ENCODE measurements at places on chromosomes 4 and X.

- DNase-seq, result no peak
Measured at GRCh38 chr4:75004755-75005668, 72.1 kb downstream of the PARM1 start.

DNA sequence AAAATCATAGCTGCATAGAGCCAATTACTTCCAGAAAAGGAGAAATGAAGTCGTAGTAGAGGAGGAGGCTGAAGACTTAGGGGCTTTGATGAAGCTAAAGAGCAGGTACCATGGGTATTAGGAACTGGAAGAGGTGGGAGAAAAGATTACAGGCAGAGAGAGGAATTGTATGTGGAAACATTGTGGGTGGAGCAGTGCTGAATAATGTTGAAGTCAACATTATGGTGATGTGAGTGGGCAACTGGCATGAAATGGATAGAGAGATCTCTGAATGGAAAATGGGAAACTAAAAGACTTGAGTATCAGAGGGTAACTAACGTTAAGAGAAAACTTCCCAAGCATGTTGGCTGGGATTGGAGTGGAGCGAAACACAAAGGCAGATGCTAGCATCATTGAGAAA lies 92.5 kb downstream of the AREG start:
- no peak for DNase-seq

GRCh38 chr4:184818216-184818564 lies 7.6 kb downstream of the ACSL1 start:
- DNase-seq, result no peak

GRCh38 chr4:103123114-103123513 lies 23.5 kb upstream of the BDH2 start:
- no peak for DNase-seq

GRCh38 chr4:147134536-147135210 lies 189.0 kb upstream of the TTC29 start:
- DNase-seq, result no peak

DNA sequence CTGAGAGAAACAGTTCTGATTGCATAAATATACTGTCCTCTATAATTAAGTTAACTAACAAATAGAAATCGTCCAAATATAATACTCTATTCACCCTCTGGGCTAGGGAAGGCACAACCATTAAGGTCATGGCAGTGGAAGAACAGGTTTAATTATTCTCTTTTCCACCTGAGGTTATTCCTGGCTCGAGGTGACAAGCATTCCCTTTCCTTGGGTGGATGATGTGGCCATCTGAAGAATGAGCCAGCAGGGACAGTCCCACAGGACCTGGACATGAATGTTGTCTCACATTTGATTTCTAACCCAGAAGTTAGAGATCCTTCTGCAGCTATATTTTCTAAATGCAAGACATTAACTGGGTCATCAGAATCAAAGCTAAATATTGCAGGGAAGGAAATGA lies 5.5 kb downstream of the IBSP start:
- DNase-seq, result no peak

DNA sequence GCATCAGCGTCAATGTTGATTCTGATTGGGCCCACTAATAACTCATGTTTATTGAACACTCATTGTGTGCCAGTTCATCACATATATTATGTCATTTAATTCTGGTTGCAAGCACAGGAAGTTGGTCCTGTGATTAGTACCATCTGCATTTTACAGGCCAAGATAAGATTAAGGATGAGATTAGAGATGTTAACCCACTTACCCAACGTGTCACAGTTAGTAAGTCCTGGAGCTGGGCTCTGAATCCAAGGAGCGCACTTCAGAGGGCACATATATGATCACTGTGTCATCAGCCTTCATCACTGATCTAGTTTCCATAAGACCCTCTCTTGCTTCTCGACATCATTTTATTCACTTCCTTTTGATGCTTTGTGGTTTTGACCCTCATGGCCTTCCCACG lies 205.3 kb upstream of the ANXA3 start:
- DNase-seq, result no peak

GRCh38 chr4:174753021-174753420 lies 76.0 kb downstream of the GLRA3 start:
- no peak for DNase-seq

GRCh38 chr4:168716406-168717129 lies 219.7 kb downstream of the PALLD start:
- DNase-seq, result no peak

- no peak for DNase-seq
Measured at GRCh38 chr4:77827343-77827742, 8.2 kb upstream of the CNOT6L start.

DNA sequence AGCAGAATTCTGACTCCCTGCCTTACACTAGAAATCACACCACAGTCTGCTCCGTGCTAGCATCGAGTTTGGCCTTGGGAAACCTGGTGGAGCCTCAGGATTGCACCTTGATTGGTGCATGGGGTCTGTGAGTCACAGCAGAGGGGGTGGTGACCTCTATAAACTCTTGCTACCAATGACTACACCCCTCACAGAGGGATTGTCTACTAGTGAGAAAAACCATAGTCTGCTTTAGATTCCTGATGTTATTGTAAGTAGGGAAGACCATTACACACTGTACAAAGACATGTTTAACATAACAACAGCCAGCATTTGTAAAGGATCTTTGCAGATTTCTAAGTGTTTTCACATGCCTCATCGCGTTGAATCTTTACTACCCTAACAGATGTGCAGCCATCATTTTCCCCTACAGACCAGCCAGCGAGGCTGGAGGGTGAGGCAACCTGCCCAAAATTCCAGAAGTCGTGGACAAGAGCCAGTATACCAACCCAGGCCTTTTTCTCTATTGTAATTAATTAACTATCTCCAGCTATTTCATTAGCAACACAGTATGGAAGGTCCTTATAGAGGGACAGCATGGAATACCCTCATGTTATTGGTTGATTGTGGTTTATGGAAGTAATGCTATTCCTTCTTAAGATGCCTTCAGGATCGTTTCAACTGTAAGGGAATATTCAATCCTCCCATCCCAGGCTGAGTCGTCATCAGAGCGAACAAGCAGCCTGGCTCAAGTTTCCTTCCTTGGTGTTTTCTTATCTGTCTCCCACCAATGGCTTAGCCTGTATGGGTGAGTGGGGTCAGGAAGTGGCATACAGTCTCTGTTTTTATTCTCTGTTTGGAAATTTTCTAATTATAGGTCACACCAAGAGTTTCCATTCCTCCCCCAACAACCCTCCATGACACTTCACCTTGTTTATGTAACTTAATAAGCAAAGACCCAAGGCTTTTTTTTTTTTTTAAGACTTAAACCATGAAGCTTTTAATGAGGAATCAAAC lies 55.9 kb upstream of the KDR start:
- no peak for DNase-seq

- no peak for DNase-seq
Measured at GRCh38 chrX:1491851-1492349, 39.2 kb upstream of the ASMTL start.

DNA sequence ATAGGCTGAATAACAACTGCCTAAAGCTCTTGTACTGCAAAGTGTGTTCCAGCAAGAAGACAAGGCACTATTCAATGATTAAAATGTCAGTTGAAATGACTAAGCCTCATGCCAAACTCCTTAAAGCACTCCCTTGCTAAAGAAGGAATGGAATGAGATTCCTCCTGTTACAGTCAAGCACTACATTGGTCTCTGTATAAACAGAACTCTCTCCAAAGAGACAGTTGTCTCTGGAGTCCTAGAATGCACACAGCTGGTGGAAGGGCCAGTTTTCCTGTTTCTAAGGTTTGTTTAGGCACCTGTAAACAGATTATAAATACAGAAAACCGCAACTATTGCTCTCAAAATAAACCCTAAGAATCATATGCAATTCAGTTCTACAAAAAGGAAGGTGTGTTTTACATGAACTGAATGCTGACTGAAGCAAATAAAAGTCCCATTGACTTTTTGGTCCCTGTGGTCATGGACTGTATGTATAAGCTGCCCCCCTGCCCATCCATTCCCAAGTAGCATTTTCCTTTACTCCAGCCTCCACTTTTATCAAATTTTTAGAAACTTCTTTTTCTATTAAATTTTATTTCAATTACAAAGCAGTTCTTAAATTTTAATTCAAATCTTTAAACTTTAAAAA lies 47.0 kb downstream of the FAT1 start:
- no peak for DNase-seq

DNA sequence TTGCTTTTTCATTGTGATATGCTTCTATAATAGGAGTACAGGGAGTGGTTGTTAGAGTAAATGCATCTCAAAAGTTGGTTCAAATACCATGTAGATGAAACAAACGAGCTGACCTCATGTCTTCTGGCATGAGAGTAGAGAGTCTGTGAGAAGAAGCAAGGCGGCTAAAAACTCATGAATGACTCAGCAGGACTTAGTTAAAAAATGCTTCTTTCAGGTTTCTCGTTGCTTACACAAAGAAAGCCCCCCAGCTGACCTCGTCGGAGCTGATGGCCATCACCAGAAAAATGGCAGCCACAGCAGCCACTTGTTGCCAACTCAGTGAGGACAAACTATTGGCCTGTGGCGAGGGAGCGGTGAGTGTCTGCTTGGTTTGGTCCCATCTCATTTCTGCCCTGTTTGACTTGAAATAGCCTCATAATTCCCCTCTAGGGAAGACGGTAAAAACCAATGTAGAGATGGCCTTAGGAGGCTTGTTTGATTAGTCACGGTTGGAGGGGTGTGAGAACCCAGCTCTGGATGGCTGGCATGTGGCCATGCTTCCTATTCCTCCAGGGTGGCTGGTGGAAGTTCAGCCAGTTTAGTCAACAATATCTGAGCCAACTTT lies 14.5 kb downstream of the AFP start:
- no peak for DNase-seq

GRCh38 chr4:78621395-78621794 lies 69.8 kb downstream of the ANXA3 start:
- no peak for DNase-seq

GRCh38 chrX:19876962-19877361 lies 10.4 kb downstream of the SH3KBP1 start:
- DNase-seq, result no peak

GRCh38 chrX:110454336-110454735 lies 95.7 kb downstream of the RTL9 start:
- no peak for DNase-seq

DNA sequence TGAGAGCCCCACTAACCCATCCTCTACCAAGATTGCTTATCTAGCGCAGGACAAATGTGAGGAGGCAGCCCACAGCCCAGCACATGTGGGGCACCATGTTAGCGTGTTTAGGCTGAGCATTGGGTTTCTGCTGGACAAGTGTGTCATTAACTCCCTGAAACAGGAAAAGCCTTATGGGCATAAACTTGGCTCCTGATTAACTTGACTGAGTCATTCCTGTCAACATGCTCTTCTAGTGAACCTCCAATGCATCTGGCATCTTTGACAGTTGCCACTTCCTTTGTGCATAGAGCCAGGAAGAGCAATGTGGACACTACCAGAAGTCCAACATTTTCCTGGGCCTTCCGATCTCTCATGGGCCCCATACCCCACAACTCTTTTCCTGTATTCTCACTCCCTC lies 2.5 kb downstream of the SPIN2A start:
- no peak for DNase-seq

- no peak for DNase-seq
Measured at GRCh38 chr4:157222771-157223160, 2.2 kb downstream of the GRIA2 start.

GRCh38 chr4:82893942-82894341 lies 3.0 kb upstream of the SEC31A start:
- no peak for DNase-seq

- no peak for DNase-seq
Measured at GRCh38 chrX:48578661-48579128, 4.4 kb downstream of the RBM3 start.

DNA sequence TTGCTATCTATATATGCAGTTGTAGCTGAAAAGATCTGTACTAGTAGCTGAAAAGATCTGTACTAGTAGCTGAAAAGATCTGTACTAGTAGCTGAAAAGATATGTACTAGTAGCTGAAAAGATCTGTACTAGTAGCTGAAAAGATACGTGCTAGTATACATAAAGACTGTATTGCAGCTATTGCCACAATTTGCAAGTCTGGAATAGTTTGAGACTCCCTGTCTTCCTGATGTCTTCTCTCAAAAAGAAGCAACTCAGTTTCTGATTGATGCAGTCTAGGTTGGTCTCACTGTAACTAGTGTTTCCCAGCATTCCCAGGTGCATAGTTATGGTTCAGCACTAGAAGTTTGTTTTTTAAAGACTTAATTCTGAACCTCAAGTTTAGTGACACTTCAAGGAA lies 15.0 kb downstream of the SLAIN2 start:
- no peak for DNase-seq

DNA sequence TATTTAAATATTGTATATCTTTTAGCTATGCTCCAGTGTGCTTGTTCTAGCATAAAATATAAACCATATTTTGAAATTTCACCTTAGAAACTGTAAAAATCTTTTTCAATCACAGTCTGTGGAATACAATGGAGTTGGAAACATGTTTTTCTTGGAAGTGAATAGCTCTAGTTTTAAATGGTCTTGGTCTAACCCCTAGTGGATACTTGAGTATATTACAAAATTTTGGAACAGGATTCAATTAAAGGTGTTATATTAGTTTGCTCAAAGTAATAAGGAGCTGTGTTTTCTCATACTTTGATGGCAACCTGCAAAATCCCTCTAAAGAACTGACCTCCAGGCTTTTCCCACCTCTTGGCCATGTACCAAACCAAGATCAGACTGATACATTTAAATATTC lies 48.2 kb downstream of the STK26 start:
- no peak for DNase-seq

DNA sequence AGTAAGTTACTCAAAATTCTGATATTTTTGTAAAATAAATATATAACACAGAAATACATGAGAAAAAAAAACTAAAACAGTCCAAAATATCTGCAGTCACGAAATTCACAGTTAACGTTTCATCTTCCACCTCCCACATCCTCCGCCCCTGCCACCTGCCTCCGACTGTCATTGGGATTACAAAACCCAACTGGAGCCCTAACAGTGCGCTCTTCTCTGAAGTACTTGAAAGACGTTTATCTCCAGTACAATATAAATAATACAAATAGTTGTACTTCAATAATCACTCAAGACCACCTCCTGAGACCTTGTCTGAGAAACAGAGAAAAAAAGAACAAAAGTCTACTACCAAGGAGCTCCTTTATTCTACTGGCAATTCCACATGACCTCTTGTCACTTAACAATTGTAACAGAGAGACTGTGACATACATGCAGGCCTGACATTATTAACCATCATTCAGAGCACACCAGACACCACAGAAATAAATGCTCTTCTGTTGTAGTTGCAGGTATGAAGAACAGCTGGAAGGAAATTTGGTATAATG lies 280.6 kb downstream of the PPP3CA start:
- DNase-seq, result peak; percentile 2

- DNase-seq, result no peak
Measured at GRCh38 chr4:8129785-8130184, 28.8 kb downstream of the ABLIM2 start.

GRCh38 chr4:88858752-88859151 lies 161.1 kb upstream of the NAP1L5 start:
- DNase-seq, result no peak

GRCh38 chrX:153365670-153366069 lies 31.7 kb downstream of the ZNF275 start:
- DNase-seq, result no peak

GRCh38 chrX:15579778-15580747 lies 20.7 kb downstream of the ACE2 start:
- no peak for DNase-seq
